ENCODE measurements at places on chromosomes 4 and X.

- H3K4me1 ChIP-seq: no peaks in the 10 kb centered on the region
- no peaks in the 10 kb centered on the region for H3K36me3 ChIP-seq
- DNase-seq: no peak
- H3K27ac ChIP-seq: no peak overlapping the region
Observed at GRCh38 chr4:110710070-110710469, 87.2 kb upstream of the PITX2 start.

DNA sequence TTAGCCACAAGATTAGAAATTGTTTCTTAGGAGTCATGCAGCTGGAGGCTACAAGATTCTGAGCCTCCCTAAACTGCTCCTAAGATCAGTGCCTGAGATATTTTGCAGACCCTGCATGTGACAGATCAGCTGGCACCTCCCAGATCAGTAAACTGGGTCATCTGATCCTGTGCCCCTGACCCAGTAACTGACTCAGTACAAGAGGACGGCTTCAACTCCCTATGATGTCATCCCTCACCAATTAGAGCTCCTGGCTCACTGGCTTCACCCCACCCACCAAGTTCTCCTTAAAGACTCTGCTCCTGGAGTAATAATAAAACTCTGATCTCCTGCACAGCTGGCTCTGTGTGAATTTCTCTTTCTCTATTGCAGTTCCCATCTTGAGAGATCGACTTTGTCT is 45.4 kb upstream of the PNPLA4 start:
- H3K27me3 ChIP-seq: no peaks in the 10 kb centered on the region

GRCh38 chr4:32429151-32429550 is 1709.0 kb downstream of the PCDH7 start:
- H3K27ac ChIP-seq: no peak overlapping the region
- DNase-seq: no peak
- H3K4me3 ChIP-seq: no peak overlapping the region
- no peaks in the 10 kb centered on the region for H3K4me1 ChIP-seq
- no peaks in the 10 kb centered on the region for H3K36me3 ChIP-seq

DNA sequence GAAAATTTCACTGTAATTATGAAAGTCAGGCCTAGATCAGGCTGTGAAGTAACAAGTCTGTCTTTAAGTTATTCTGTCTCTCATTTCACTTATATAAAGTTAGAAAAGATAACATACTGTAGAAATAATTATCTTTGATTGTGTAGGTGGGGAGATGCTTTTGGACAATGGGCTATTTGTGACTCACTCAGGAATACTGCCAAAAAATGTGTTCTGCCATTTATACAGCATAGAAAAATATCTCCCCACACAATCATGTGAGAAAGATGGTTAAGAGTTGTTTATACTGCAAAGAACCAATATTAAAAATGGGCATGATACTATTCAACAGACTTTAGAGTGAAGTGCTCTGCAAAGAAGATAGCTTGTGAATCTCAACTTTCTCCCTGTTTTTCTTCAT is 95.0 kb upstream of the GABRA2 start:
- H3K27ac ChIP-seq: no peak overlapping the region
- H3K4me3 ChIP-seq: no peak overlapping the region

All from upper lobe of right lung (tissue), 1 donor.